IMR-90 (cell line): ENCODE measurements at places on chromosomes 1 and 21. TPM values are rescaled to one million over a fixed set of nuclear protein-coding genes. Genes with fewer than 3 reads are reported as not detected.

DNA sequence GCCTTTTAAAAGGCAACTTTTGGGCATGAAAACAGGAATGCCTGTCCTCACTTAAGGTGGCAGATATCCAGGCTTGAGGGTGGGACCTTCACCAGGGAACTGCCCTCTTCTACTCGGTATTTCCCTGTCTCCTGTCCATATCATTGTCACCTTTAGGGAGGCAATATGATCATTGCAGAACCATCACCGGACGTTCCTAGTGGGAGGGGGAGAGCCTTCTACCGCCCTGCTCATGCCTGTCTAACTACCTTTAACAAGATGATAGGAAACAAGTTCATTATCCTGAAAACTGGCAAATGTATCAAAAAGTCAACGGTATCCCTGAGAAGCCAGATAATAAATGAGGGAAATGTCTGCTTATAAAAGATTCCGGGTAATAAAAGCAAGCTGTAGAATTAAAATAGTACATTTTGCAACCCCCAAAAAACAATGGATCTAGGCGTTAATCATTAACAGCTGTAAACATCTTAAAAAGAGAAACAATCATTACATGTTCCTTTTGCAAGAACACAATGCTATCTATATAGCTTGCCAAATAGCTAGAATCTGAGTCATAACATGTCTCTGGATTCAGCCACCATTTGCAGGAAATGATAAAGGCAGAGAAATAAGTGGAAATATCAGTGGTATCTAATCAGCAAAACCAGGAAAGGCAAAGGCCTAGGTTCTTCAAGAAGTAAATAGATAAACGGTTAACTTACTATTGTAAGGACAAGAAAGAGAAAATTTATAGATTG, 852.9 kb upstream of the ADGRL4 start:
- DNase-seq, result peak; percentile 76

DNA sequence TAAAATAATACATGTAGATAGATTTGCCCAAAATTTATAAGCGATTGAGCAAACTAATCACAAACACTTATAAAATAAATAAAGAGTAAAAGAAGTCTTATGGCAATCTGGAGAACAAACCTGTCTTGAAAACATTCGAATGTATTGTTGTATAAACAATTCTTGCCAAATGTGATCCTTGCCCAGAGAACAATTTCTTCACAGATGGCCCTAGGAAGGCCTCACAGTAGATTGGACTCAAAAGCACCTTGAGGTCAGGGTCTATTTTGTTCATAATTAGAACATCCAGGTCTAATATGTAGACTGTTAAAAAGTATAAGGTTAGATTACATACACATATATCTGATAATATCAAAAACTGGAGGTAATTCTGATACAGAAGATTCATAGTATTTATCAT, 202.4 kb downstream of the KCNT2 start:
- no peak for DNase-seq

DNA sequence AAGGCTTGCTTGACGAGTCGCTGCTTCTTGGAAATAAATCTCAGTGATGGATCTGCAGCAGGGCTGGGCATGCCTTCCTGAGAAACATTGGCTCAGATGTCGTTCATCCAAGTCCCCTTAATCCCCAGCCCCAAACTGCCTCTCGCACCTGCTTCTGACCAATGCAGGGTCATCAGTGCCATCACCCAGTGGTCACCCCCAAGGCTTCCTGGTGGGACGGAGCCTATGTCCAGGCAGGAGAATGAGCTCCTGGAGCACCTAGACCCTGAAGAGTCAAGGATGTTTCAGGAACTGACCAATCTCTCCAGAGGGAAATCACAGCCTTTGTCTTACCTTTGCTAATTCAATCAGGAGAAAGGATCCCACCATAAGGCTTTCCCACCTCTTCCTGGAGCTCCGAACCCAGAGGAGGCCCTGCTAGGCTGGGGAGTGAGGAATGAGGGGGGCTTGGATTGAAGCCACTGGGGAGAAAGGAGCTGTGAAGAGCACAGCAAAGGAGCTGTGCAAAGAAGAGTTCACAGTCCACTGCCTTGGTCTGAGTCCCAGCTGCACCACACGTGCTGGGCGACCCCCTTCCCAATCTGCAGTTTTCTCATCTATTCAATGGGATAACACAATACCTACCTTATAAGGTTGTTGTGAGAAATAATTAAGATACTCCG, 416.1 kb downstream of the NPHP4 start:
- no peak for DNase-seq

GRCh38 chr1:25832336-25833037, 12.7 kb downstream of the MTFR1L start:
- no peak for DNase-seq

- no peak for DNase-seq
These were observed 133.0 kb upstream of the VAMP3 start for GRCh38 chr1:7638078-7638477.

- DNase-seq, result no peak
These were observed 84.6 kb downstream of the RAVER2 start for GRCh38 chr1:64829411-64830029.

GRCh38 chr21:18617291-18617690, 213.7 kb upstream of the TMPRSS15 start:
- DNase-seq, result no peak

DNA sequence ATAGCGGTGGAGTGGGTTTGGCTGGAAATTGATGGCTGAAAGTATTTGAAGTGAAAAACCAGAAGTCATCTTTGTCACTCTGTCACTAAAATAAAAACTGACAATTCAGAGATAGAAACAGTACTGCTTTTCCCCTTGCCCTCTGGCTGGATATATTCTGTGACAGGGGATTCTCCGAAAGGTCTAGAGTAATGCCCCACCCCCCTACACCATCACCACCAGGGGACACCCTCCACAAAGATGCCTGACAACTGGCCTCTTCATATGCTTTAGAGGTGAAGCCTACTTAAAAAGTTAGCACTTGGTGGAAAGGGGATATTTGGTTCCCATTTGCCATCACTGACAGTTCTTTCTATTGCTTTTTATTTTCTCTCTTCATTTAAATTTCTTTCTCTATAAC, 73.5 kb downstream of the SGIP1 start:
- DNase-seq, result no peak

GRCh38 chr1:222097588-222097987, 355.7 kb upstream of the DUSP10 start:
- no peak for DNase-seq

DNA sequence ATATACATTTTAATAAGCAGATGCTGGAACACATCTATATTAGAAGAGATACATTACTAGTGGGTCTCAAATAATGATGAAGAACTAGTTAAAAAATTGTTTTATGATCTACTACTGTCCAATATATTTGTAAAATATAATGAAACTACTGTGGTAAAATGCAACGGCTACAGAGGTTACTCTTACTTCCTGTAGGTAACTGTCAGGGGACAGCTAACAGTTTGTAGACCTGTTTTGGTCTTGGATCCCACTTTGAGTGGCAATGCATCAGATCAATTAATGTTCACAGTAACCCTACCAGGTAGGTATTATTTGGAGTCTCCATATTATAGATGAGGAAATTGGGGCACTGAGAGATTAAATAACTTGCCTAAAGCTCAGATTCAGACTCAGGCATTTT, 26.7 kb upstream of the MYSM1 start:
- no peak for DNase-seq

DNA sequence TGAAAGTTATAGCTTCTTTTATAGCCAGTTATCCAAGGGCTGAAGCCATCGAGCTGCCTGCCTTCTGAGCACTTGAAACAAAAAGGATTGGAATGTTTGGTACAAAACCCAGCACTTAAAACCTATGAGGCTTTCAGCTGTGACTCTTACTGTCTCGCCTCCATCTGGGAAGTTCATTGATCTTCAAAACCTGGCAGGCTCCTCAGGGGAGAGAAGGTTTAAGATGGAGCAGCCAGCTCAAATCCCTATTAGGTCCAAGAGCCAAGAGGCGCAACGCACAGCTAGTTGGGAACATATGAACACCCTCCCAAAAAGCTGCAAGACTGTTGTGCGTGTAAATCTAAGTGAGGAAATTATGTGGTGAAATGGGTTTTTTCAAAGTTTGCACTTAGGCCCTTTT, 33.4 kb downstream of the BACE2 start:
- no peak for DNase-seq

DNA sequence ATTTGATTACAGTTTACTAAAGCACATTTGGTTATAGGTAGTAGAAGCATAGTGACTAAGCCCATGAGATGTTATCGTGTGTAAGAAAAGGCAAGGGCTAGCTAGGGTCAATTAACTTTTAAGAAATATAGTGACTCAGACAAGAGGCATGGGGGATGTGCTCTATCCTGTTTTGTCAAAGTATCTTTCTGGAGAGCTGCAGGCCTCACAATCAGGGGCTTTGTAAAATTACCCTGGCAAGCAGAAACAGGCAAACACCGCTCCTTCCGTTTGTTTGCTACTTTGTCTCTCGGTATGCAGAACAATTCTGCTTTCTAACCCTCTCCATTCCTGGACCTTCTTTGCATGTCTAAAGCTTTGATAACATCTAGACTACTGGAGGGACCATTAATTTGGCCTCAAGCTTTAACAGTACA, 26.1 kb upstream of the ZNF697 start:
- peak; percentile 57 for DNase-seq

SLC6A9 gene
- total RNA-seq, result 1.9 and 2.0 TPM in 2 replicates

ADGRL2 gene
- total RNA-seq, result 36.9 and 42.7 TPM in 2 replicates

GNG12 gene
- 132 and 233 TPM in 2 replicates for total RNA-seq
